Activated CD4-positive, alpha-beta T cell treated with anti-CD3 and anti-CD28 coated beads, Interleukin-2, amount 50 U/mL, for 16 hours (primary cell): ENCODE measurements at places on chromosomes 1 and 21.

GRCh38 chr21:41965461-41966013 is 11.7 kb upstream of the C2CD2 start:
- no peak for DNase-seq

DNA sequence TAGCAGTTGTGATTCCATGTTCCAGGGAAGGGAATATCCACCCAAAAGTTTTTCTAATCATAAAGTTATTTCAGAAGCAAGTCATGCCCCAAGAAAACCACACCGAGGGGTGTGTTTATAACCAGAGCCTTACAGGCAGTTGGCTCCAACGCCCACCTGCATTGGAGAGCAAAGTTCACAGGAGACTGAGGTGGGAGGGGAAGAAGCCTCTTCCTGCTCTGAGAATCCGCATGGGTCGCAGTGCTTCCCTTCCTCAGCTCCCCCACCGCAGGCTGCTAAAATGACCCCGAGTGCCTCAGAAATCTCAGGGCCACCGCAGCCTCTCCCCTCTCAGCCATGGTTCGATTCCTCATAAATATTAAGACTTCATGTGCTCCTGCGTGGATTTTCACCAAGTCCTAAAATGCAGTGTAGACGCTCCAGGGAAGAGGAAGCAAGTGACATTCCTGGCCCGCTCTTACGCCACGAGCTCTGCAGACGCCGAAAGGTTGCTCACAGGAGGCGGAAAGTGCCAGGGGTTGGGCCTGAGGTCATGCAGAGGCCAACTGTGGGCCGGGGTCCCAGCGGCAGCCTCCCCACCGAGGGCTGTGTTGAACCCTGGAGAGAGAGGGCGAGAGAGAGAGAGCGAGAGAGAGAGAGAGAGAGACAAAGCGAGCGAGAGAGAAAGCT is 13.4 kb upstream of the SPSB1 start:
- peak; percentile 25 for DNase-seq

DNA sequence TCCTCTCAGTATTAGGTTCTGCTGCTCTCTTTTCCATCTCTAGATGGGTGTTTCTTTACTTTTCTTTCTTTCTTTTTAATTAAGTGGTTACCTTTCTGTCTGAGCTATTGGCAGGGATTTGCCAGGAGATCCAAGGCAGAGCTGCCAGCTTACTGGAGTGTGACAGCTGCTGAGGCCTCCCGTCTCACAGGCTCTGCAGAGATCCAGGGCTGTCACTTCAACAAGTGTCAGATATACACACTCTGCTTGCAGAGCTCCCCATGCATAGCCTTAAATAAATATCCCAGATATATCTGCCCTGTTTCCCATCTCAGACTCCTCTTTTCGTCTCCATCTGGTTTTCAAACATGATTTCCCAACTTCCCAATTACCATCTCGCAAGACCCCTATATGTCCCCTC is 124.3 kb downstream of the NOS1AP start:
- no peak for DNase-seq

DNA sequence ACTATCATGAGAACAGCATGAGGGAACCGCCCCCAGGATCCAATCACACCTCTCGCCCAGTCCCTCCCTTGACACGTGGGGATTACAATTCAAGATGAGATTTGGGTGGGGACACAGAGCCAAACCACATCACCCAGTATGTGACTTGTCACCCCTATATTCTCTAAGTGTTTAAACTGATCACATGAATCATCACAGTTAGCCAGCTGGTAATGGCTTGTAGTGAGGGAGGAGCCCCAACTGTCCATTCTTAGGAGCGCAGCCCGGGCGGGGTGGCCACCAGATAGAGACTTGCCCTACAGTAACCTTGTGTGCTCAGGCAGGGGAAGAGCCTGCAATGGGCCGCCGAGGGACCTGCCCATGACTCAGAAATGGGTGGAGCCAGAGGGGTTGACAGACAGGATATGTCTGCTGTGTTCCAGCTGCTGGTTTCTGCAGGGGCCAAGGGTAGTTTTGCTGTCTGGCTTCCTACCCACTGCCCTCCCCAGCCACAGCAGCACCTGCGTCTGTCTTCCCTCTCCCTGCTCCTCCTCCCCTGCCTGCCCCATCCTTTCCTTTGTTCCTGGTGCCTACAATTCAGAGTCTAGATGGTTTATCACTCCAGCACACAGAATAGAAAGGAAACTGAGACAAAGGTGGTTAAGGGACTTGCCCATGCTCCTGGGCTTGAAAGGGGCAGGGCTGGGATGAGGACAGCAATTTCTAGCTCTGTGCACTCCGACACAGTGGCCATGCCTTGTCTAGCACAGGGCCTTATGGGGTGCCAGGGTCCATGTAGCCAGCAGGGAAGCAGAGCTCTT is 9.2 kb downstream of the ABCG1 start:
- peak; percentile 93 for DNase-seq

- DNase-seq: peak; percentile 18
Observed at GRCh38 chr1:230797942-230798365, 50.8 kb downstream of the CAPN9 start.

DNA sequence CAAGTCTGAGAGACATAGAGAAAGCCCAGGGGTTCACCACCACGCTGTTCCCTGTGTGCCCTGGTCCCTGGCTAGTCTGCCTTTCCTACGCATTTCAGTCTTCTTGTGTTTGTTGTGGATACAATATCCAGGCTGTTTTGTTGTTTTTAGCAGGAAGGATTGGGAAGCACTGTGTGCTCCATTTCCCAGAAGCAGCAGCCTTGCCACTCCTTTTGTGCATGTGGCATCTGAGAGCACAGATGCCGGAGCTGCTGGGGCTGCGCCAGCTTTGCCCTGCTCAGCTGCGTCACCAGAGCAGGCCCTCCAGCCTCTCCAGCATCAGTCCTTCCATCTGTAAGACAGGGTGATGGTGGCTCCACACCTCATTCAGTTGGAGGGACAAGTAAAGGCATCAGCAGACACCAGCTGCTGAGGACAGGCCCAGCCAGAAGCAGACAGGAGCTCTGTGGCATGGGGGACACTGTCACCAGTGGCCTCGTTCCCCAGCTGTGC is 94.4 kb upstream of the COL6A1 start:
- DNase-seq: no peak

DNA sequence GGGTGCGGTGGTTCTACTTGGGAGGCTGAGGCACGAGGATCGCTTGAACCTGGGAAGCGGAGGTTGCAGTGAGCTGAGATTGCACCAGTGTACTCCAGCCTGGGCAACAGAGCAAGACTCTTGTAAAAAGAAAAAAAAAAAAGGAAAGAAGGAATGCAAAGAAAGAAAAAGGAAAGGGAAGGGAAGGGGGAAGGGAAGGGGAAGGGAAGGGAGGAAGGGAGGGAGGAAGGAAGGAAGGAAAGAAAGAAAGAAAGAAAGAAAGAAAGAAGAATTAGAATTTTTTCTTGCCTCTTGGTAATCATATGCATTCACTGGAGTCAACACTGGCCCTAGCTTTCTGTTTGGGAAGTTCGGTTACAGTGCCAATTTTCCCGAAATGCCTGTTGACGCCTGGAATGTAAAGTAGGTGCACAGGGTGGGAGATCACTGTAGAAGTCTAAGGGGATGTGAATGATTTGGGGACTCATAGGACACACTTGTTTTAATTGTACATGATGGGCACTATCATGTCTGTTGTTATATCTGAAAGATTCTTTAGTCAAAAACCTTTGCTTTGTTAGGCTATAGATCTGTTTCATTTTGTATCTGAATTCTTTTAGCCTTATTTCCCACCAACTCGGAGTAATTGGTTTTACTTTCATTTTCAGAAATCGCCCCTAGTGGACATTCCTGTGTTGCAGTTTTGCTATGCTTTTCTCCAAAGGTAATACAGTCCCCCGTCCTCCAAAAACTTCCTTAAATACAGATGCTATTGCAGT is 59.8 kb upstream of the MORC3 start:
- peak; percentile 64 for DNase-seq
